ENCODE measurements at places on chromosomes 6 and 20. TPM values are rescaled to one million over a fixed set of nuclear protein-coding genes. Genes with fewer than 3 reads are reported as not detected.

- no peak for DNase-seq
Measured at GRCh38 chr6:44539701-44540355, 152.3 kb downstream of the CDC5L start.

DNA sequence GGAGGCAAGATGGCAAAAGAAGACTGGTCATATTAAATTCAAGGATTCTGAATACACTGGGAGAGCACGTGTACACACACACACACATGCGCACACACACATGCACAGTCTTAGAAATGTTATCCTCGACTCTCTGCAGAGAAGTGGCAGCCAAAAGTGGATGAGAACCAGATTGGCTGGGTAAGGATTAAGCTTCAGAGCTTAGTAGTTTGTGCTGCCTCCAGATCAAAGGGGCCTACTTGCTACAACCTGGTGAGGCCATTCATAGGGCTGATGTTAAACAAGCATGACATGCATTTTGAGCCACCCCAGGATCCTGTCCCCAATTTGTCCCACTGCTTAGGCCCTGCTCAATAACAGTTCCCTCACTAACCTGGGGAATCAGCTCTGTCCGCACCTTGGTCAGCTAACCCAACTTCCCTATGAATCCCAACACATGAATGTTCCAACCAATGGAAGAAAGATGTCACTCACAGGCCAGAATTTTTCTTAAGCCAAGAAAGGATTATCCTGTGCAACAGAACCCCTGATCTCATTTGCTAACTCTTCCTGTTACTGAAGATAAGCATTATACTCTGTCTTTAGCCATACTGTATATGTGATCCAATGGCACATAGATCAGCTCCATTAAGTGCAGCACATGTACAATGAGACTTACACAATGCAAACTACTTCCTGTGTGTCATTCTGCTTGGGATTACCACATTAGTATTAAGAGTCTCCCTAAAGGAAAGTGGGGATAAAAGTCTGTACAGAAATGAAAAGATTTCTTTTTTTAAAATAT is 31.0 kb downstream of the TOMM6 start:
- DNase-seq: no peak

GRCh38 chr6:111846492-111847409 is 26.5 kb downstream of the FYN start:
- no peak for DNase-seq

DNA sequence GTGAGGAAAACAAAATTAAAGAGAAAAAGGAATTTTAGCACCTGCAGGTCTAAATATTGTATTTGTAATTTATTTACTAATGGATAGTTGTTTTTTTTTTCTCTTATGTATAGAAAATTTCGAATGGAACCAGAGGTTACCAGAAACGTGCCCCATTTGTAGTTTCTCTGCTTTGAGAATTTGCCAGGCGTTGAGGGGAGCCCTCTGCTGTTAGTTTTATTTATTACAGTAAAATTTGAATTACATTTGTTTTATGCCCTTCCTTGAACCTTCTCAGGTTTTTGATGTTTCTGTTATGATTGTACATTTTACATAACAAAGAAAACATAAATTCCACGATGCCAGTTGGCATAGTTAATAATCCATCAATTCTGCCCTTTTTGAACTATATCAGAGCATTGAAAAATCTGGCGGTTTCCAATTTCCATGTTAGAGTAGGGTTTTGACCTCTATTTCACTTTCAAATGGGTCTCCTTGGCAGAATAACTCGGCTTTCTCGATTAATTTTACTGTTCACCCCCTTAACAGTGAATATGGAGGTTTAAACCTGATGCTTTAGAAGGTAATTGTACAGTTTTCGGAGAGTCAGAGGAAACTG is 35.1 kb upstream of the RFPL4B start:
- no peak for DNase-seq

- DNase-seq: no peak
Measured at GRCh38 chr6:48449002-48449401, 338.0 kb upstream of the PTCHD4 start.

GRCh38 chr6:142827369-142827768 is 117.6 kb downstream of the HIVEP2 start:
- DNase-seq: peak; percentile 68

DNA sequence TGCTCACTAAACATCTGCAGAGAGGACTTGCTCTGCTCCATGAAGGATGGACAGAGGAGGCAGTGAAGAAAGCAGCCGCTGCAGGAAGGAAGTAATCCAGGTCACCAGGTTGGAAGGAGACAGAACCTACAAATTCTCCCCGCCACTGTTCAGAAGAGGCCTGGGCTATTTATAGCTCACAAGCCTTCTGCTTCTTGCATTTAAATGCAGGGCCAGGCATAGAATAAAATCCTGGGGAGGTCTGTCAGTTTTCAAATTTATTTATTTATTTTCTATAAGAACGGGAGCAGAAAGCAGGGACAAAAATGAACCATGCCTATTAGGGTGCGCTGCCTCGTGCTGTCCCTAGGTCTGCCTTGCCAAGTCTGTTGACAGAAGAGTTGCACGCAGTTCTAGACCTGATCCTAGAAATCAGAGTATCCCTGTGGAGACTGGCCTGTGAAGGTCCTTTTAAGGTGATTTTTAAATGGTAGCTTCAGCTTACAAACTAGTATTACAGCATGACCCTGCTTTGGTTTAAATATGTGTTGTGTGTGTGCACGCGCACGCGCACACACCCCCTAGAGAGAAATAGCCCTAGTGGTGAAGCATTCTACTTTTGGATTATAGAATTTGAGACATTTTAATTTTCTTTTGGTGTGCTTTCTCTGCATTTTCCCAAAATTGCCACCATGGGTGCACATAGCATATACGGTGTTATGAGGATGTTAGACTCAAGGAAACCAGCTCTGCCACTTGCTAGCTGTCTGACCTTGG is 19.5 kb downstream of the RIMS4 start:
- no peak for DNase-seq

DNA sequence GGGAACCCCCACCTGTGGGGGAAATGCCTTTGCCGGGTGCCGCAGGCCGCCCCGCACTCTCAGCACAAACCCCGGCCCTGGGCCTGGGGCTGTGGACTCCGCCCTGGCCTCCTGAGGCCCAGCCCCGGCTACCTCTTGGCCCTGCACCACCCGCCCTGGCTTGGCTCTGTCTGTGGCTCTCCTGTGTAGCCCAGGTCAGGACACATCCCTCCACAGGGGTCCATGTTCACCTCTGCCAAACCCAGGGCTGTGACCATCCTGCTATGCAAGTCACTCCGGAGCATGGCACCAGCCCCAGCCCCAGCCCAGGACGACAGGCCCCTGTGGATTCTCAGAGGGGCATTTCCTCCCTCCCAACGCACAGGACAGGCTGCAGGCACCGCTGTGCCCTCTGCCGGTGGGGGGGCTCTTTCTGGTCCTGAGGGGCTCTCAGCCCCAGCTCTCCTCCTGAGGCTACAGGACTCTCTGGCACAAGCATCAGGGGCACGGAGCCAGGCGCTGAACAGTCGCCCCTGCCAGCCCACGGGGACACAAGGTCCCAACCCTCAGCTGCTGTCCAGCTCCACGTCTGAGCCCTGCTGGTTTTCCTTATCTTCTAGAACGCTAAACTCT is 45.7 kb downstream of the TAF4 start:
- DNase-seq: peak; percentile 67

DNA sequence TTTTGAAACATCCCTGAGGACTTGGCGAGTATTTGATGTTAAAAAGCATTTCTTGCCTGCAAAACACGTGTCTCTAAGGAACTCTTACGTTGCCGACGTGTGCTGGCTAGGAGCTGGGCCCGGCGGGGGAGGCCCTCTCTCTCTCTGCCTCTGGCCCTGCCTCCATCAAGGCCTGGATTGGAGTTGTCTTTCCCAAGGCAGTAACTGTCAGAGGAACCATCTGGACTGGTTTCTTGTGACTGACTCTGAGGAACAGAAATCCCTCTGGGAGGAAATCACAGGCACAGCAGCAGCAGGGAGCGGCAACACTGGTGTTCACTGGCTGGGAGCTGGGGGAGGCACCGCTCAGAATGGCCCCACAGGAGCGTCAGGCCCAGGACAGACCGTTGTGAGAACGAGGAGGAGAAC is 244.2 kb downstream of the NRN1 start:
- no peak for DNase-seq

GRCh38 chr20:615514-615913 is 5.4 kb upstream of the TCF15 start:
- DNase-seq: no peak

- no peak for DNase-seq
Measured at GRCh38 chr6:85428486-85428885, 21.4 kb upstream of the NT5E start.

- peak; percentile 84 for DNase-seq
Measured at GRCh38 chr6:42901538-42901957, 14.3 kb upstream of the PTCRA start.

DNA sequence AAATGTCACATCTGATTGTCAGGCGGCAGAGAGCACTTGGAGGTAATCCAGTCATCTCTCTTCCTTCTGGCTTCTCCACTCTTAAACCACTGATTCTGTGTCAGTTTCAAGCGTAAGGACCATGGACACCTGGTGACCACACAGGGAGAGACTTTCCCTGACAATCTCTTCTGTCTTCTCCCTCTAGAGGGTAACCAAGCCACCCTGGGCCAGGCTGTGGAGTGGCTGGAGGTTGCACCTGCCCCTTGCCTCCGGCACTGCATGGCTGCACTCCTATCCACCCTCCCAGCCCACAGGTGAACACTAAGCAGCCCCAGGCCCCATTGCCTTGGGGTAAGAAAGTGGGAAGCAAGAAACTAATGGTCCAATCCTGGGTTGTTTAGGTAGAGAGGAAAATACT is 78.7 kb downstream of the BFSP1 start:
- DNase-seq: no peak

DNA sequence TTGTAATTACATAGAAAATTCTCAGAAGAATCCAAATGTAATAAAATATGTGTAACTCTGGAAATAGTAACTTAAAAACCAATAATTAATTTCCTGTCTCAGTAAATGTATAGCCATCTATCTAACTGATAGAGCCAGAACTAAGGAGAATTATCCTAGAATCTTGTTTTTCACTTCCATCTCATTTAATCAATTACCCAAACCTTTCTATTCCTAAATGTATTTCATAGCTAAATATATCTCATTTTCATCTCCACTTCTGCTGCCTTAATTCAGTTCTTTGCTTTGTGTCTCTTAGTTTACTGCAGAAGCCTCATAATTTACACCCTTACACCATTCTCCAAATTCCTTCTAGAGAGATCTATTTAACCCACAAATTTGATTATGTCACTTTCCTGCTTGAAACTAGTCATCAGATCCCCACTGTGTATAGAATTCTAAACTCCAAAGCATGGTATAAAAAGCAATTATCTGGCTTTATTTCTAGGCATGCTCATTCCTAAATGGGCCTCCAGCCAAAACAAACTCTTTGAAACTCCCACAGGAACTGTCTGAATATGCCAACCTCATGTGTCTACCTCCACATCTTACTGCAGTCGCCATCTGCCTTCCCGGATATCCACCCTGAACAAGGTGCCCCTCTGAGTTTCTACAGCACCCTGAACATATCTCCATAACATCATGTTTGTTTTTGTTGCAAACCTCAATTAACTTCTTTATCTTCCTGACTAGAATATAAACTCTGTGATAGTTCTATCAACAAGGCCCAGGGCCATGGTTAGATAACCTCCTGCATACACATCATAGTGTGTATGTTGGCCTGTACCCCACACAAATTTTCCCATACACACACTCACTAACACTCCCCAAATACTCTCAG is 70.5 kb upstream of the ADTRP start:
- DNase-seq: no peak

- DNase-seq: no peak
Measured at GRCh38 chr6:35449287-35449881, 2.8 kb upstream of the FANCE start.

GRCh38 chr6:32589596-32590449 is at the start of gene HLA-DRB1:
Gene HLA-DRB1, minus strand, starts transcription at chr6:32589848. Its CDS starts 106 bp downstream, at chr6:32589742.
- no peak for DNase-seq

- DNase-seq: no peak
Measured at GRCh38 chr6:123967905-123968304, 164.2 kb downstream of the NKAIN2 start.

DNA sequence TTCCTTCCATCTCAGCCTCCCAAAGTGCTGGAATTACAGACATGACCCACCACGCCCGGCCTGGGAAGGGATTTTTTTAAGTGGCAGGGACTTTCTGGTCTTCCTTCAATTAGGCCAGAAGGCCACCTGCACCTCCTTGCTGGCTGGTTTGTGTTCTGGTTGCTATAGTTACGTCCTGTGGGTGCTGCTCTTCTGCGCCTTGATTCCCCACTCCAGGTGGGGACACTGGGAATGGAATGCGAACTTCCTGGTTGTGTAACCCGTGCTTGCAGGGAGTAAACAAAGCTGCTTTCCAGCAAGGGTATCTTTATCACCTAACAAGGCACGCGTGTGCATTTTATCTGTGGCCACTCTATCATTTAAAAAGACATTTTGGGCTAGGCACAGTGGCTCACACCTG is 117.7 kb downstream of the PLEKHG1 start:
- no peak for DNase-seq

- DNase-seq: no peak
Measured at GRCh38 chr6:40900791-40901190, 138.2 kb downstream of the UNC5CL start.

DNA sequence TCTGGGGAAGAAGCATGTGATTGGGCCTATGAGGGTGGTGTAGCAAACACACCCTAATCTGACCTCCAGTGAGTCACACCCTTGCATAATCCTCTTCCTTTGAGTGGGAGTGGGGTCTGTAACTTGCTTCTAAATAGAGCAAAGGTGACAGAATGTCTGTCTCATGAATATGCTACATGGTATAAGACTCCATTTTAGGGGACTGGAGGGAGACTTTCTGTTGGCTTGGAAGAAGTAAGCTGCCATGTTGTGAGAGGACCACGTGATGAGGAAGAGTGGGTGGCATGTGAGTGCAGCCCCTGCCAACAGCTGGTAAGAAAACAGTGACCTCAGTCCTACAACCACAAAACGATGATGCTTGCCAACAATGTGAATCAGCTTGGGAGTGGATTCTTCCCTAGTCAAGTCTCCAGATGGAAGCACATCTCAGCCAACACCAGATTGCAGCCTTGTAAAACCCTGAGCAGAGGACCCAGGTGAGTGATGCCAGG is 3.7 kb downstream of the AK9 start:
- no peak for DNase-seq

- DNase-seq: no peak
Measured at GRCh38 chr6:52689857-52690256, 18.9 kb downstream of the TMEM14A start.

GRCh38 chr6:82074556-82074955 is 173.0 kb downstream of the IBTK start:
- no peak for DNase-seq

- DNase-seq: no peak
Measured at GRCh38 chr6:36701401-36701991, 3.9 kb downstream of the RAB44 start.

PTK6 gene
- total RNA-seq: not detected

DUSP15 gene
- total RNA-seq: 0.90 TPM

CYP21A2 gene
- 0.56 TPM for total RNA-seq

ULBP2 gene
- 0.43 TPM for total RNA-seq

C20orf144 gene
- total RNA-seq: not detected

VSX1 gene
- not detected for total RNA-seq

GPX6 gene
- not detected for total RNA-seq

C6orf118 gene
- not detected for total RNA-seq

LY6G6F gene
- not detected for total RNA-seq

GSTA3 gene
- total RNA-seq: not detected

POU5F1 gene
- not detected for total RNA-seq

EHMT2 gene
- total RNA-seq: 24.0 TPM

ANGPT4 gene
- total RNA-seq: 0.24 TPM

PDYN gene
- not detected for total RNA-seq

FKBP1C gene
- not detected for total RNA-seq

VWA7 gene
- total RNA-seq: 0.37 TPM
